ENCODE measurements at places on chromosomes 5 and 9.

DNA sequence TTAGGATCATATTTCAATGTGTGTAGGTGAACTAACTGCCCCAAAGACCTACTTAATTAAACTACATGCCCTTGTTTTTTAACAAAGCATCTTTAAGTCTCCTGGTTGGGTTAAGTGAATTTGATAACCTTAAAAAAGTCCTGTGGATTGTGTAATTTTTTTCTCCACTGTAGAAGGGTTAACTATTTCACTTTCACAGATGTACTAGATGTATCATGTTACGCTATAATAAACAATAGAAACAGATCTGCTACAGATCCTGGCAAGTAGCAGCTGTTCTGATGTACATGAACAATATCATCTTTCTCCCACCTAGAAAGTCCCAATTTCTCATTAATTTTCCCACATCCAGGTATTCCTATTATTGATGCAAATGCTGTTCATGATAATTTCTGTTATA is 18.9 kb downstream of the KIF24 start:
- DNase-seq = no peak

DNA sequence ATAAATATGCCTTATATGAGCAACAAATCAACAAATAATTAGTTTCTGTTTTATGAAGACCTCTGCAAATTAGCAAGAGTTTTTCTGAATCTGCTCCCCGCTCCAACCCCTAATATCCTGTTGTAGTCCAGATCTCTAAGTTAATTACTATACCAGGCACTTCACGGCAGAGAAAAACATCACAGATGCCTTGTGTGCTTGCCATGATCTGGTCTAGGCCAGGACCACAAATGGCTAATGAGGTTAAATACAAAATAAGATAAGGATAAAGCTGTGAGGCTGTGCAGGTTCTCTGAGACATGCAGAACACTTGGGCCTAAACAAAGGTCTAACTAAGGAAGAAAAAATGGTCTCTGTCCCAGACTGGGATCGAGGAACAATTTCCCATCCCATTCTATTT is 150.8 kb downstream of the SLIT3 start:
- DNase-seq = no peak

GRCh38 chr9:122609804-122610203 is 4.7 kb upstream of the OR1Q1 start:
- no peak for DNase-seq

DNA sequence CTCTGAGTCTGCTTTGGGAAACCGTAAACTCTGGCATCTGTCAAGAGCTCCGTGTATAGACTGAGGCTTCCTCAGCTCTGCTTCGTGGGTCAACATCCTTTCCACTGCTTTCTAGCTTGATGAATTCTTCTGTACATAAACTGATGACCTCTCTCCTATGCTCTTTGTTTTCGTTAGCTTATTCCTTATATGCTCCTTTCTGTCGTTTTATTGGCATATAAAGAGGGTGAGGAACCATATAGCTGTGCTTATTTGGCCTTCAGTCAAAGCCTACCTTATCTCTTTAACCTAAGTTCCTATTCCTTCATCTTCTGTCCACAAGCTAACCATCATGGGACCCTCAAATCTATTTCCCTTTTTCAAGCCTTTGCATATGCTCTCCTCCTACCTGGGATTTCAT is 39.4 kb upstream of the CARTPT start:
- DNase-seq = no peak

DNA sequence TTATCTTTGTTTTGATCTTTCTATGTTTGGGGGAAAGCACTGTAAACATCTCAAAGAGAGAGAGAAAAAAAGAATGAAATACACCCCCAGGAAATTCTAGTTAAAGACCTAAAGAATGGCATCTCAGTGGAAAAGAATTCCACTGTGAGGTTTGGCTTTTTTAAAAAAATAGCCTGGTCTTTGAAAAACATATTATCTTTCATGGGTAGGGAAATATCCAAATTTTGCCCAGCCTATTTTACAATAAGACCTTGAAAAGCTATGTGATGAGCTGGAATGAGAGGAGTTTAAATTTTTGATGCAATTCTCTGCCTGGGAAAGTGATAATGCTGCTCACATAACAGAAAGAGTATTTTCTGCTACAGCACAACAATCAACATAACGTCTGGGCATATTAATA is 348.1 kb upstream of the WWC1 start:
- no peak for DNase-seq

GRCh38 chr5:4419281-4419680 is 720.8 kb upstream of the ADAMTS16 start:
- DNase-seq = no peak

GRCh38 chr5:33828626-33829308 is 63.0 kb downstream of the ADAMTS12 start:
- DNase-seq = no peak

DNA sequence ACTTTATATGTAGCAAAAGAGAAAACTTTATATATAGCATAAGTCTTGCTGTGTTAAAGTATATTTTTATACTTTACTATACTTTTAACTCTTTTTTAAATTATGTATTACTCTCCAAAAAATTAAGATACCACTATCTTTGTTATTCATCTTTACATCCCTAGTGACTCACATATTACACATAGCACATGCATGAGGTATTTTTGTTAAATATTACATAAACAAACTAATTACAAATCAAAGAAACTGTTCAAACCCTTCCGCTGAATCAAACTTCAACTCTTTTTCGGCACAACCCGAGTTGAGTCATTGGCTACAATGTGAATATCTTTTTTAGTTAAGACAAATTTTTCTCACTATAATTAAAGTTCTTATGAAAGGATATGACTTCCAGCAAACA is 32.1 kb downstream of the NADK2 start:
- DNase-seq = no peak

- DNase-seq = no peak
Measured at GRCh38 chr5:126746290-126746689, 30.6 kb upstream of the LMNB1 start.

- no peak for DNase-seq
Measured at GRCh38 chr5:122218778-122219177, 89.4 kb downstream of the ZNF474 start.

DNA sequence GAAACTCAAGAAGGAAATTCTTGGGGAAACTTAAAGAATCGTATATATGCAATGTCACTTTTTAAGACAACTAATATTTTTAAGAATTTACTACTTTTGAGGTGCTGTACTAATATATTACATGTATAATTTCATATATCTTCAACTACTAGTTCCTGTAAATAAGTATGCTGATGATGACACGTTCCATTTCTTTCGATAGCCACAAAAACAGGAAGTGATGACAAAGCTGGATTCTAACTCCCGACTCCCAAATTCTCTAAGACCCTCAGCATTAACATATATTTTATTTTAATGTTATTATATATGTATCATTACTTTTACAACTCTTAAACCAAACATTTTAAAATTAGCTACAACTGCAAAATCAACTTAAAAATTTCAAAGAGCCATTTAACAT is 74.8 kb downstream of the STK32A start:
- no peak for DNase-seq

DNA sequence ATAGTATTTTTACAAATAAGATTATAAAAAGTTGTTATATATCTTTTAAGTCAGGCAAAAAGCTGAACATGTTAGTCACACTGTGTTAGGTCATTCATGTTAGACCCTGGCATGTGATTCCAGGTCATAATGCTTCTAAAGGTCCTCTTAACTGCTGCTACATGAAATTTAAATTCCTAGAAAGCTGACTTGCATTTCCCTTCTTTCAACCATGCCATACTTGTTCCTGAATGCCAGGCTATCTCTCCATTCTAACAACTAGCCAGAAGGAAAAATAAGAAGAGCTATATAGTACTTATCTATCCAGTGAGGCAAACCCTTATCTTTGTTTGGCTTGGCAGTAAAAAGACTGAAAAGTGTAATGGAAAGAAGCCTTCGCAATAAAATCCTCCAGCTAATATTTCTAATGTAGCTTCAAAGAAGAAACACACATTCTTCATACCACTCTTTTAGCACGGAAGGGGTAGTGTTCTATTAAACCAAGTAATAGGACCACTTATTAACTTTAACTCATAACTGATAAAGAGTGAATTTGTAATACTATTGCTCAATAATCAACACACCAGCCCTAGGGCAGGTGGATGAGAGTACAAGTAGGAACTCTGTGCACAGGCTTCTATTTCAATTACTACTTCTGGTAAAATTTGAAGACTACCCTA is 310.2 kb downstream of the PDE4D start:
- DNase-seq = no peak

- no peak for DNase-seq
Measured at GRCh38 chr5:3043600-3043999, 292.1 kb upstream of the IRX2 start.

GRCh38 chr9:103789686-103790085 is 304.4 kb upstream of the SMC2 start:
- DNase-seq = no peak

DNA sequence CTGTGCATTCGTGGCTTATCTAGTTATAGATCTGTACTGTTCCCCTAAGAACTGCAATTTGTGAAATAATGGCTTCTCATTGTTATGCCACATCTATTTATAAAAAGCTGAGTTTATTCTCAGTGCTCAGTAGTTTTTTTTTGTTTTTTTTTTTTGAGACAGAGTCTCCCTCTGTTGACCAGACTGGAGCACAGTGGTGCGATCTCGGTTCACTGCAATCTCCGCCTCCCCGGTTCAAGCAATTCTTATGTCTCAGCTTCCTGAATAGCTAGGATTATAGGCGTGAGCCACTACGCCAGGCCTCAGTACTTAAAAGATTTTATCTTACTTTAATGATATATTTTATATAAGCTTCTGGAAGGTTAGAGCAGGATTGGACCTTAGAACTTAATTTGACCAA is 19.0 kb downstream of the SEC61B start:
- no peak for DNase-seq

- no peak for DNase-seq
Measured at GRCh38 chr9:32577316-32577715, 4.4 kb upstream of the NDUFB6 start.

- DNase-seq = no peak
Measured at GRCh38 chr9:98576354-98576753, 132.4 kb downstream of the GABBR2 start.

GRCh38 chr5:15525703-15526275 is 25.8 kb downstream of the FBXL7 start:
- no peak for DNase-seq

GRCh38 chr5:8908055-8908683 is 637.7 kb downstream of the SEMA5A start:
- DNase-seq = no peak

DNA sequence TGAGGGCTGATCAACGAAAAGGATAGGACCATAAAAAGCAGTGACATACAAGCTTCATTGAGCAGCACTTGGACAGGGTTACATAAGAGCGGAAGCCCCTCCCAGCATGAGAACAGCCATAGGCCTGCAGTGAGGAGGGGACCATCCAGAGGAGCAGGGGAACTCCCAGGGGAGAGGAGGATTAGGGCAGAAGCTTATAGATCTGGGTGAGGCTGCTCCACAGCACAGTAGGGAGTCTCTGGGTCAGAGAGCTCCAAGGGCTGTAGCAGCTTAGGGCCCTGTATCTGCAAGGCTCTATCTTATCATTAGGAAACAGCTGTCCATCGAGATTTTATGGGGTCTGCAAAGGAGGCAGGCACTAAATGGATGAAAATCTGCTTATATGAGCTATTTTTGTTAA is 186.6 kb downstream of the DOCK8 start:
- DNase-seq = no peak

GRCh38 chr5:112938286-112938685 is 16.3 kb upstream of the REEP5 start:
- no peak for DNase-seq

GRCh38 chr5:95332158-95332557 is 47.3 kb upstream of the MCTP1 start:
- DNase-seq = no peak

DNA sequence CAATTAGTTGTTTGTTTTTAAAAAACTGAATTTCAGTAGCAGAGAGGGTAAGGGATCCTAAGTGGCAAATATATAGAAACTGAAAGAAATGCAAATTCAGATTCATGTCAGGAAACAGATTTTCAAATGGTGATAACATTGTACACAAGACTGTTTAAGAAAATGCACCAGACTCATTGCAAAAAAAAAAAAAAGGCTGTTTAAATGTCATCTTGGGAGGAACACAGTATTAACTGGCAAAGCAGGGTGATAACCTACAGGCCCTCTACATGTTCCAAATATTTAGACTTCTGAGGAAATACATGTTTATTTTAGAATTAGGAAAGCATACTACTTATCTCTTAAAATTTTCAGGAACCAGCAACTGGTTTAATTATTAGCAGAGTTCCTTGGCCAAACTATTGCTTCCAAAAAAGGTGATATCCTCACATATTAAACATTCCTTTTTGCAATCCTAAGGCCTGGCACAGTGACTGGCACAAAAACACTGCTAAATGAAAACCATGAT is 114.5 kb downstream of the TSSK1B start:
- no peak for DNase-seq

GRCh38 chr5:118551031-118551430 is 437.3 kb downstream of the DTWD2 start:
- no peak for DNase-seq

- peak; percentile 7 for DNase-seq
Measured at GRCh38 chr5:133930061-133930812, 38.2 kb downstream of the C5orf15 start.

- DNase-seq = no peak
Measured at GRCh38 chr5:171869956-171870355, 84.3 kb downstream of the SMIM23 start.

GRCh38 chr5:1402611-1403255 is 42.5 kb downstream of the SLC6A3 start:
- DNase-seq = no peak

GRCh38 chr5:31551878-31552277 is 19.8 kb downstream of the C5orf22 start:
- DNase-seq = no peak

- no peak for DNase-seq
Measured at GRCh38 chr9:26148128-26148527, 469.9 kb upstream of the TUSC1 start.

GRCh38 chr9:129907201-129907600 is 71.9 kb downstream of the USP20 start:
- DNase-seq = no peak

DNA sequence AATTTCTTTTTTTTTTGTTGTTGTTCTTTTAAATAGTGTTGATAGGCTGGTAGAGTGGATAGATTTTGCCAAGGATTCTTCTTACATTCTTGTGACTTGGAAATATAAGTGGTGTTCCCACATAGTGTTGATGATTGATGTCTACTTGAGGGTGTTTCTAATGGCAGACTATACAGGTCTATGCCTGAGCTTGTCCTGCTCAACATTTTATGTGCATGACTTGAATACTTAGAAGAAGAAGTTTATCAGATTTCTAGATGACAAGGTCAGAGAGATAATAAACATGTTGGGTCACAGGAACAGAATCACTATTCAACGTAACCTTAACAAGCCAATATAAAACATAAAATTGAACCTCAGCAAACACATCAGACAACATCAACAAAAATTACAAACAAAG is 24.2 kb downstream of the XRCC4 start:
- DNase-seq = no peak
